ENCODE measurements at places on chromosomes 13 and 19. TPM values are rescaled to one million over a fixed set of nuclear protein-coding genes. Genes with fewer than 3 reads are reported as not detected.

- no peak for DNase-seq
These were observed 14.5 kb upstream of the ATP11A start for GRCh38 chr13:112675366-112675756.

GRCh38 chr19:8705742-8706141, 7.1 kb upstream of the ACTL9 start:
- DNase-seq = no peak

GRCh38 chr13:41107584-41108014, 25.0 kb downstream of the KBTBD6 start:
- no peak for DNase-seq

- DNase-seq = no peak
These were observed 121.0 kb downstream of the KLF5 start for GRCh38 chr13:73179650-73180274.

- no peak for DNase-seq
These were observed 595.5 kb downstream of the TBC1D4 start for GRCh38 chr13:74886502-74886901.

DNA sequence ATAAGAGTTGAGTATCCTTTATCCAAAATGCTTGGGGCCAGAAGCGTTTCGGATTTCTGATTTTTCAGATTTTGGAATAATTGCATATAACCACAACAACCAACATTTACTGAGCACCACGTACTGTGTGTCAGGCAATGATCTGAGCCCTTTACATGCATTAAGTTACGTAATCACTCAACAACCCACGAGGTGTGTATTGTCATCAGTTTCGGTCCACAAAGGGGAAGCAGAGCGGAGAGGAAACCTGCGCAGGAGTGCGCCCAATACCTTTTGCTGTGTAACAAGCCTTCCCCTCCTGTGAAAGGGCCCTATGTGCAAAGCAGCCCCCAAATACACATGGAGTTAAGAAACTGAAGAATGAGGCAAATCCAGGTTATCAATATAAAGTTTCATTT, 20.7 kb upstream of the NLRP12 start:
- no peak for DNase-seq

GRCh38 chr13:75038393-75039113, 443.4 kb downstream of the TBC1D4 start:
- DNase-seq = no peak

- DNase-seq = no peak
These were observed 7.8 kb downstream of the GTF3A start for GRCh38 chr13:27432180-27432579.

DNA sequence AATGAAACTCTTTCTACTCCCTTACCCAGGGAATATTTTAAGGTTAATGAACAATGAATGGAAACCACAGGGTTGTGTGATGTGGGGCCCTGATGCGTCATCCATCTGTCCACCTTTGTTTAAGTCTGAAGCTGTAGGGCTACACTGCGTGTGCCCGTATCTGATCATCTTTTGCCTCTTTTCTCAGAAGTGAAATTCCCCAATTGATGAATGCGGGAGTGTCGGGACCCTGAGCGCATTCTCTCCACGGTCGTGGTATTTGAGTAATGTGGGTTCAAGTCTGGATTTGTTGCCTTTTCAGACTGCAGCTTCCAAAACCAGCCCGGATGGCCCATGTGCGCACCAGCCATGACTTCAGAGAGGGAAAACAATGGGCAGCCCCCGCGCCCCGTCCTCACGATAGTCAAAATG, 112.3 kb downstream of the COL4A2 start:
- no peak for DNase-seq

- no peak for DNase-seq
These were observed 732 bp upstream of the C2CD4C start for GRCh38 chr19:409516-410242.

DNA sequence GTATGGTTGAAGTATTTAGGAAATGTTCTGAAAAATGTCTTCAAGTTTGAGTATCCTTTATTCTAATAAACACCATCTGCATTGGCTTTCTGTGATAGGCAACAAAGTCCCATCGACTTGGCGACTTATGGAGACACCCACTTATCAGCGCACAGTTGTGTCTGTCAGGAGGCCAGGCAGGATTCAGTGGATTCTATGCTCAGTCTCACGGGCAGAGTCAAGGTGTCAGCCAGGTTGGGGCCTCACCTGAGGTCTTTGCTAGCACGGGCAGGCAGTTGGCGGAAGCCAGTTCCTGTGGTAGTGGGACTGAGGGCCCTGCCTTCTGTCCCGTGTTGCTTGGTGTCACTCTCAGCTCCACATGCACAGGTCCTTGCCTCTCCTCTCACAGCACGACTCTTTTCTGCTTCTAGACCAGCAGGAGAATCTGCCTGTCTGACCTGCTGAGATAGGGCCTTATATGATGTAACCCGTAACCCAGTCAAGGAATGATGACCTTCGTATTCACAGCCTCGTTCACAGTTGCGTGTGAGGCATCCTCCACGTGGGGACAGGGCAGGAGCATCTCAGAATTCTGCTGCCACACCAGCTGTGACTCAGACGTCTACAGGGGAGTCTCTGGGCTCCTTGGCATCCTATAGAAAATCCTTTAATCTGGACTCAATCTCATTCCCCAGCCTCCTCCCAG, 10.0 kb downstream of the CUL4A start:
- no peak for DNase-seq

GRCh38 chr13:84616864-84617263, 734.6 kb upstream of the SLITRK1 start:
- DNase-seq = no peak

GRCh38 chr13:34672631-34673030, 269.4 kb upstream of the NBEA start:
- no peak for DNase-seq

GRCh38 chr19:3580156-3580934, 4.9 kb upstream of the GIPC3 start:
- no peak for DNase-seq

GRCh38 chr19:18733196-18733647, 49.7 kb downstream of the CRTC1 start:
- DNase-seq = no peak

DNA sequence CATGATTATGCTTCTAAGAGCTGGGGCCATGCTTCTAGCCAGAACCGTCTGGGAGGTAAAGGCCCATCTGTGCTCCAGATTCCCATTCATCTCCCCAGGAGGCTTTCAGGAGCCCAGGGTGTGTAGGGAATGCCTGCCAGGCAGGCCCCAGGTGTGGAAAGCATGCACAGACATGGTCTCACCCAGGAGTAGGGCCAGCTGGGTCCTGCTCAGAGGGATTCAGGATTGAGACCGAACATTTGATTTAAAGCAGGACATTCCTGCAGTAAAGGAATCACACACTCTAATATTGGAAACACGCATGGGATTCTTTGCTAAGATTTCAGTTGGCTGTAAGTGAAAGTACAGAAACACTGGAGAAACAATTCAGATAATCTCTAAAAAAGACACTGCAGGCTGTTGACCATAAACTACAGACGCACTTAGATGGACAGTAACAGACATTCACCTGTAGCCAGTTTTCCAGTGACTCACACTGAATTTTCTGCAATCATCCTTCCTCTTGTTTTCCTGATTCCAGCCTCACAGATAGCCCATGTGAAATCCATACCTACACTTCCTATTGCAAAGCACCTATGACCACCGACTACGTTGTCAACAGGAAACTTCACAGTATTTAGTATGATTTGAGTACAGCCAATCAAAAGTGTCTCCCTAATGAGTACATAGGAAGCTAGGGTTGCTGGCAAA, 257.8 kb downstream of the TBC1D4 start:
- no peak for DNase-seq

- no peak for DNase-seq
These were observed 29.0 kb upstream of the ZNF709 start for GRCh38 chr19:12513531-12514061.

- DNase-seq = no peak
These were observed 11.3 kb downstream of the MYO9B start for GRCh38 chr19:17086834-17087233.

DNA sequence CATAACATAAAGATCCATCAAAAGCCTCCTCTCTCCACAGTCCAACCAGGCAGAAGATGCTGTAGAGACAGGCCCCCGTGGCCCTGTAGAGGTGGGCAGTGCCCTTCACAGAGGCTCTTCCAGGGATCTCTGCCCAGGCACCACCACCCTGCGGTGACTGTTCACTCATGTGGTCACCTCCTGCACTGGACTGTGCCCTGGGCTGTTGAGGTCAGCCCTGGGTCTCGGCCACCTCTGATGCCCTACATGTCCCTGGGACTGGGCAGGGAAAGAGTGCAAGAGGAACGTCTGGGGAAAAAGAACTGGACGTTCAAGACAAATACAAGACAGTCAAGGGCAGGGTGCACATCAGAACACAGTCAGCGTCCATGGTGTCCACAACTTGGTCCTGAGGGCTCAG, 22.3 kb downstream of the PEPD start:
- DNase-seq = no peak

The PEAK3 gene
- not detected for total RNA-seq

The SAFB gene
- total RNA-seq = 144 TPM

The CLEC11A gene
- total RNA-seq = 2.7 TPM

The GIPR gene
- 19.3 TPM for total RNA-seq

The SLC27A5 gene
- 15.4 TPM for total RNA-seq

The RHPN2 gene
- total RNA-seq = 1.6 TPM

The ETHE1 gene
- total RNA-seq = 61.1 TPM

The ZNF235 gene
- total RNA-seq = 8.8 TPM

The DHDH gene
- total RNA-seq = 2.6 TPM

The RAP2A gene
- 26.4 TPM for total RNA-seq

The WDR88 gene
- not detected for total RNA-seq

The LILRA1 gene
- total RNA-seq = not detected

The LILRB2 gene
- total RNA-seq = 0.55 TPM

The PSG1 gene
- total RNA-seq = not detected

Data from activated naive CD8-positive, alpha-beta T cell treated with anti-CD3 and anti-CD28 coated beads, Interleukin-2, amount 10 ng/mL, durations not matched to agents 7 days and 5 days (primary cell).